ENCODE measurements at places on chromosomes 6 and 20. TPM values are rescaled to one million over a fixed set of nuclear protein-coding genes. Genes with fewer than 3 reads are reported as not detected.

The SLC16A10 gene
- total RNA-seq, result not detected

The NRSN1 gene
- total RNA-seq, result not detected

The TOX2 gene
- total RNA-seq, result 1.1 TPM

The SLC17A3 gene
- total RNA-seq, result not detected

- DNase-seq, result no peak
Observed at GRCh38 chr6:90892271-90892670, 305.4 kb upstream of the MAP3K7 start.

All from IMR-90 (cell line).